CD4-positive, alpha-beta T cell treated with Interferon gamma for 1 hour (primary cell): ENCODE measurements at places on chromosomes 5 and 9.

- DNase-seq: no peak
Measured at GRCh38 chr5:88660264-88660946, 222.6 kb downstream of the MEF2C start.

GRCh38 chr9:134351606-134352176 lies 25.4 kb downstream of the RXRA start:
- DNase-seq: no peak

- DNase-seq: no peak
Measured at GRCh38 chr9:106953174-106953573, 90.2 kb downstream of the ZNF462 start.

DNA sequence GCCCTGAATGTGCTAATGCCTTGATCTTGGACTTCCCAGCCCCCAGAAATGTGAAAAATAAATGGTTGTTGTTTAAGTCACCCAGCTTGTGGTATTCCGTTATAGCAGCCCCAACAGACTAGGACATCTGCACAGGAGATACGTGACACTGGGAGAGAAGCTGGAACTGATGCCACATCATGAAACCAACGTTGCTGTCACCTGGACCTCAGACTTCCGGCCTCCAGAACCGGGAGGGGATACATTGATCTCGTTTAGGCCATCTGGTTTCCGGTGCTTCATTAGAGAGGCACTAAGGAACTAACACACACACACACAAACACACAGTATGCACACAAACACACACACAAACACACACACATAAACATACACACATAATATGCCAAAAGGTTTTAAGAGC lies 75.0 kb upstream of the ICE1 start:
- no peak for DNase-seq

DNA sequence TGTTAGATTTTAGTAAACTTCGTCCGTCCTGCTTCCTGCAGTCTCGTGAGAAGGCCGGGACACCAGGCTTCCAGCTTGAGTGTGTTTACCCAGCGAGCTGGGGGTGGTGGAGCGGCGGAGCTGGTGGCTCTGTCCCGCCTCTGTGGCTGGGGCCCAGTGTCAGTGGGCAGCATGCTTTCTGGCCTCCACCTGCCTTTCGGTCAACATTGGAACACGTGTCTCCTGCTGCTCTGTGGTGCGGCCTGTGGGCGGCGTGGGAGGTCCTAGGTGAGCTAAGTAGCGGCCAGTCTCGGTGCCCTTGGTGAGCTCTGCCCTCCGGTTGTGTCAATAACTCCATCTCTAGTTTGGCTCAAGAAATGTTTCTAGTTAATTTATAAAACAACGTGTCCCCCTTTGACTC lies 125.9 kb downstream of the GADD45G start:
- no peak for DNase-seq

DNA sequence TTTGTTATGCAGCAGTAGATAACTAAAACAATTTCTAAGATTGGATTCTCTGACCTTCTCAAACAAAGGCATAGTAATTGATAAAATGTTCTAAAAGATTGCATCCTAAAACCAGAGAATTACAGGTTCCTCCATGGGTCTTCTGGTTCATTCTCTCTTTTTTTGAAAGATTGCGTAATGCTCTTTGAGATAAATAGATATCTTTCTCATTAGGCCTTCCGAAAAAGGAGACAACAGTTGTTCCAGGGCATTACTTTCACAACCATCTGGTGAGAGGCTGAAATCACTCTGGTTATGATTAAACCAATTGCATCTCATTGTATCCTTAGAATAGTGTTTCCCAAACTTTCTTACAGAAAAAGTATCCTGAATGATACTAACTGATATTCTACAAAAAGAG lies 174.7 kb upstream of the NREP start:
- DNase-seq: no peak

DNA sequence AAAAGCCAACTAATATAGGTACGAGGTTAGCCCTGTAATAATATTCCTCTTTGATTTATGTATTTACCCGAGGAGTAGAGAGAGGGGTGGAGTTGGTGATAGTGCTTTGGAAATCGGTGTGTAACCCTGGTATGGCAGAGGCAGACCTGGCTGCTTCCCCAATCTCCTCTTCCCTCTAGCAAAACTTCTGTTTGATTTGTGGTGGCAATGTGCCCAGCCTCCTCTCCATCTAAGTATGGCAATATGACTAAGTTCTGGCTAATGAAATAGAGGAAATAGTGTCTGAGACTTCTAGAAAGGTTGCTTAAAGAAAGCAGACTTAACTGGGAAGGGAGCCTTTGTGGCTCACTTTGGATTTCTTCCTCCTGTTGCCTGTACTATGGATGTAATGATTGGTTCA lies 491.1 kb downstream of the ENC1 start:
- DNase-seq: peak; percentile 5

GRCh38 chr9:109107402-109108240 lies 12.1 kb downstream of the TMEM245 start:
- no peak for DNase-seq

- no peak for DNase-seq
Measured at GRCh38 chr5:174448662-174449061, 275.7 kb upstream of the MSX2 start.

DNA sequence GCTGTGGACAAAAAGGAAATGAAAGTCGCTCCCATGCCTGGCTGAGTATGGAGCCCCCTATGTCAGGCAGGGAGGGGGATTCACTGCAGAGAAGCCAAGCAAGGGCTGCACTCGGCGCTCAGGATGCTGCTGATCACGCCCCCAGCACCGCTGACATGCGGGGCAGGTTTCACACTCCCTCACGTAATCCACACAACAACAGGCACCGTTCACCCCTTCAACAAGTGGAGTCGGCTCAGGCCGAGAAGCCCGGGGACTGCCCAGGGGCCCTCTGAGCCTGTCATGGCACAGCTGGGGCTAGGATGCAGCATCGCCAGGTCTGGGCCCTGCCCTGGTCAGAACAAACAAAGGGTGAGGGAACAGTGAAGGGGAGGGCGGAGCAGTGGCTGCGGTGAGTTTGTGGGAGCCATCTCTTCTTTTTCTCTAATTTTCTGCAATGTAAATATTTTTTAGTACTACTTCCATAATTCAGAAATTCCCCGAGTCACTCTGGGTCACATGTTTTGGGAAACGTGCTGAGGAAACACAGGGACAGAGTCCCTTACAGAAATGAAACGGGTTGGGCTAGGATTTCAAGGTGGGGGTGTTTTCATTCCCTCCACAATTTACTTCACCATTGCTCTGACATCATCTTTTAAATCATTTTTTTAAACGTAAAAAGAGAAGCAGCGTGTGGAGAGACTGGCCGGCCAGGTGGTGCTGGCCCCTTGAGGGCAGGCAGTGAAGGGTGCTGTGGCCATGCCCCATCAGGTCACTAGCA lies 49.8 kb downstream of the PRRT1B start:
- DNase-seq: no peak

DNA sequence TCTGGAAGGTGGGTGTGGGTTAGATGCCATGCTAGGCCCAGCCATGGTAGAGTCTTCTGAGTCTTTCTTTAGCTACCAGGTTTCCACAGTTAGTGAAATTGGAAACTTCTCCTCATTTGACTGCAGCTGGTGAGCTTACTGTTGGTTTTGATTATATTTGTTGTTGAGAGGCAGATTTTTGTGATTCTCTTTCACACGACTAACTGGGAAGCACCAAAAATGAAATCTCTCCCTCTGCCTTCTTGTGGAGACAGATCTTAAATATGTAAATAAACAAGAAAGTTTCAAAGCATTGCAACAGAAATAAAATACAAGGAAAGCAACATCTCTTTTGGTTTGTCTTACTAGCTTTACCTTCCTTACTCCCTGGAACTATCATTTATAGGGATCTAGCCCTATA lies 122.2 kb downstream of the CEMIP2 start:
- DNase-seq: no peak

GRCh38 chr9:108761655-108762347 lies 94.0 kb downstream of the ACTL7B start:
- DNase-seq: peak; percentile 6

- no peak for DNase-seq
Measured at GRCh38 chr9:16155878-16156277, 603.0 kb downstream of the CCDC171 start.

GRCh38 chr5:93018461-93018860 lies 562.6 kb downstream of the NR2F1-AS1 start:
- DNase-seq: no peak

DNA sequence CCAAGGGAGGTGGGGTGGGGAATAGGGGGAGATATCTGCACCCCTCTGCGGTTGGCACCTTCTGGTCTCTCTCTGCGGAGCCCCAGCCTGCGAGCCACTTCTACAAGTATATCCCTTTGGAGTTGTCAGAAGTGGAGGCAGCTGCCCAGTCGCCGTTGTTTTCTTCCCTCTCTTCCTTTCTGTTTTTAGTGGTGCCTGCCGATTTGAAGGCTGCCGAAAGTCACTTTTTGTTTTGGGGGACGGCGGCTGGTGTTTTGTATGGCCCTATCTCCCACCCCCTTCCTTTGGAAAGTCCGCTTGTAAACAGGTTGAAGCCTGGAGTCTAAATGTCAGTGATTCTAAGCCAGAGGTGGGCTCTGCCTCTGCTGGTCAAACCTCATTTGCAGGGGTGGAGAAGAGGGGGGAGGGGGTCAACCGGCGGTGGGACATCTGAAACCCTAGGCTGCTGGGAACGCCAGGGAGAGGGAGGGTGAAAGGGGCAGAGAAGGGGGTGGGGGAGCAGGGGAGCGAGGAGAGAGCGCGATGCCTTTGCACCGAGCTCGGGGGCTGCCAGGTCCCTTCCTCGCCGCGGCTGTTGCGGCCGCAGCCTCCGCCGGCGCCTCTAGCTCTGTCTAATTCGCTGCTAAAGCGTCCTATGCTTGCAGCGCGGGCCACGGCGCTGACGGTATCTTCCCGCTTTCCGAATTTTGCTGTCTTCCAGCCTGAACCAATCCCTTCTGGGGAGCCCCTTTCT lies at the start of gene FGF10:
FGF10 (minus strand) TSS at position 331 of the 733 bp plus-strand sequence. CDS start 738 bp downstream, outside the sequence.
- no peak for DNase-seq

DNA sequence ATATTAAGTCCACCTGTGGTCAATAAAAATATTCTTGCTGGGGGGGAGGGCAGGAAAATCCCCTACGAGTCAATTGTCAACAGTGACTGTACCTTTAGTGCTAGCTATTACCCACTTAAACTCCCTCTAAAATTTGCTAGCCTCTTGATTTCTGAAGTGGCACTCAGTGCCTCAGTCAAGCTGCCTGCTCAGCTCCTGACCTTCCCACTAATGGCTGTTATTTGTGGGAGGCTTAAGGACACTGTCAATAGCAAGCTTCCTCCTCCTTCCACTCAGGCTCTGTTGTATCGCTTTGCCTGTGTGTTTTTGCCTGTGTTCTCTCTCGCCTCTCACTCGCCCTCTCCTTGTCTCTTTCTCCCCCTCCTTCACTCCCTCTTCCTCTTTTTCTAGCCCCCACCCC lies 140.8 kb downstream of the BNC2 start:
- DNase-seq: no peak
